Stimulated activated CD4-positive, alpha-beta T cell treated with anti-CD3 and anti-CD28 coated beads, Interleukin-1b, Interleukin-23, amount 100 ng/mL, for 4 hours (primary cell): ENCODE measurements at places on chromosomes 6 and 20.

DNA sequence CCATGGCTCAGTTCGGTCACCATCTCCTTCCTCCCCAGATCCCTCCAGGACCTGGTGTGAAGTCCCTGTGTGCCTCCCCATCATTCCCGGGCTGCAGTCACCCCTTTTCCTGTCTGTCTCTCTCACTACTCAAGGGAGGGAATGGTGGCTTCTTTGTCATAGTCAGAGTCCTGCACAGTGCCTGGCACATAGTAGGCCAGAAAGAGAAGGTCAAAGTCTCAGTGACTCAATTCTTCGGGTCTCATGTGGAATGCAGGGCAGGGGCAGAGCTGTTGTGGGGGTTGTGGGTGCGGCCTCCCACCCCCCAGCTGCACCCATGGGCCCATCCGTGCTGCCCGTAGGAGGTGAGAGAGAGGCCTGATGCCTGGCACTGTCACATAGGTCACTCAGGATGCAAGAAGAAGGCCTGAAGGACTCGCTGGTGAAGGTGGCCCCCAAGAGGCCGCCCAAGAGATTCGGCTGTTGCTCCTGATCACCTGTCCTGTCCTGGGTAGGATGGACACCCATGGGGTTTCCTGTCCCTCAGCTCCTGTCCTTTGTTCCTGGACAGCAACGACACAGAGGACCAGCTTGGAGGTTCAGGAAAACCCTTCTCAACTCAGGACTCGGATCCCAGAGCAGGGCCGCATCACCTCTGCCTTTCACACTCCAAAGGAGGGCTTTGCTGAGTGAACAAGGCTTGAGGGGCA, 34.1 kb downstream of the RAB44 start:
- no peak for DNase-seq

- no peak for DNase-seq
Measured at GRCh38 chr6:38792356-38792755, 77.2 kb downstream of the DNAH8 start.

DNA sequence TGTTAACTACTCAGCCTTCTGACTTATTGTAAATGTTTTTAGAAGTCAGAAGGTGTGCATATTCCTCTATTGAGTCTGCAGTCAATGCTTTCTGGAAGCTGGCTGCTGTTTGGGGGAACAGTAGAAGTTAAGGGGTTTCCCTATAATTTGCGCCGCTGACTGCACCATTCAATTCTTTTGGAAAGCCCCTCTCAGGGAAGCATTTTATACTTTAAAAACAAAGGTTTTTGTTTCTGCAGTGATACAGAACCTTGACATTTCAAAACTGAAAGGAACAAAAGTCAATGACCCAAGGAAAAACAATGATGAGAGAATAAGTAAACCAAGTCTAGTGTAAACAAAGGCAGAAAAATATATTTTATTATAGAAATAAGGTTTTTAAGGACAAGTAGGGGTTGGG, 120.8 kb upstream of the TNFAIP3 start:
- no peak for DNase-seq

DNA sequence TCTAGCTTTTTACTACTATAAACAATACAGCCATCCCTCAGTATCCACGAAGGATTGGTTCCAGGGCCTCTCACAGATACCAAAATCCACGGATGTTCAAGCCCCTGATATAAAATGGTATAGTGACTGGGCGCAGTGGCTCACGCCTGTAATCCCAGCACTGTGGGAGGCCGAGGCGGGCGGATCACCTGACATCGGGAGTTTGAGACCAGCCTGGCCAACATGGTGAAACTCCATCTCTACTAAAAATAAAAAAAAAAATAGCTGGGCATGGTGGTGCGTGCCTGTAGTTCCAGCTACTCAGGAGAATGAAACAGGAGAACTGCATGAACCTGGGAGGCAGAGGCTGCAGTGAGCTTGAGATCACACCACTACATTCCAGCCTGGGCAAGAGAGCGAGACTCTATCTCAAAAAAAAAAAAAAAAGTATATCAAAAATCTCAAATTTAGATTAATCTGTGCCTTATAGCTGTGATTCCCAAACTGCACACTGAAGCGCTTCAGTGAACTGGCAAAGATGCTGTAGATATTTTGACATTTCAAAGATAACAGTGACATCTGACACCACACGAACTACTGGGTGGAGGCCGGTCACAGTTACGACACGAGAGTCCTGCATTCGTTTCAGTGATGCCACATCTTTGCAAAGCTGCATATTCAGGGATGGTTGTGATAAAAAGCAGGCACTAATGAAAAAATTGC, 38.3 kb downstream of the MRS2 start:
- no peak for DNase-seq

- DNase-seq = peak; percentile 44
Measured at GRCh38 chr6:32854376-32855178, 585 bp downstream of the PSMB9 start.

- DNase-seq = no peak
Measured at GRCh38 chr20:55166063-55166462, 690.7 kb downstream of the DOK5 start.

- no peak for DNase-seq
Measured at GRCh38 chr20:25259788-25260254, 11.9 kb downstream of the PYGB start.

GRCh38 chr6:169707772-169708171, 5.8 kb downstream of the C6orf120 start:
- no peak for DNase-seq

GRCh38 chr6:35203680-35204079, 10.1 kb upstream of the SCUBE3 start:
- DNase-seq = no peak

DNA sequence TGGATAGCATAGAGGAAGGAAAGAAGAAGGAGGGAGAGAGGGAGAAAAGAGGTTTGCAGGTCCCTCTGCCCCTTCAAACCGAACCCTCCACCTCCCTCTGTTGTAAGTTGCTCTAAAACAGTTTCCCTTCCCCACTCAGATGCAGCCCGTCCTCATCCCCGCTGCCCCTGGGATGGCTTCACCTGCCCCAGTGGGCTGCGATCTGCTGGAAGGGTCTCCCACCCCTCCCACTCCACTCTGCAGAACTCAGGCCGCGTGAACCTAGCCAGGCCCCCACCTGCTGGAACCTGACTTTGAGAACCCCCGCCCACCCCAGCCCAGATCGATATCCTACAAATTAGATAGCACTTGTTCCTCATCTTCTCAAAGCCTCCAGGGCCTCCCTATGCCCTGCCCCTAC, 190.8 kb downstream of the DLL1 start:
- DNase-seq = no peak

DNA sequence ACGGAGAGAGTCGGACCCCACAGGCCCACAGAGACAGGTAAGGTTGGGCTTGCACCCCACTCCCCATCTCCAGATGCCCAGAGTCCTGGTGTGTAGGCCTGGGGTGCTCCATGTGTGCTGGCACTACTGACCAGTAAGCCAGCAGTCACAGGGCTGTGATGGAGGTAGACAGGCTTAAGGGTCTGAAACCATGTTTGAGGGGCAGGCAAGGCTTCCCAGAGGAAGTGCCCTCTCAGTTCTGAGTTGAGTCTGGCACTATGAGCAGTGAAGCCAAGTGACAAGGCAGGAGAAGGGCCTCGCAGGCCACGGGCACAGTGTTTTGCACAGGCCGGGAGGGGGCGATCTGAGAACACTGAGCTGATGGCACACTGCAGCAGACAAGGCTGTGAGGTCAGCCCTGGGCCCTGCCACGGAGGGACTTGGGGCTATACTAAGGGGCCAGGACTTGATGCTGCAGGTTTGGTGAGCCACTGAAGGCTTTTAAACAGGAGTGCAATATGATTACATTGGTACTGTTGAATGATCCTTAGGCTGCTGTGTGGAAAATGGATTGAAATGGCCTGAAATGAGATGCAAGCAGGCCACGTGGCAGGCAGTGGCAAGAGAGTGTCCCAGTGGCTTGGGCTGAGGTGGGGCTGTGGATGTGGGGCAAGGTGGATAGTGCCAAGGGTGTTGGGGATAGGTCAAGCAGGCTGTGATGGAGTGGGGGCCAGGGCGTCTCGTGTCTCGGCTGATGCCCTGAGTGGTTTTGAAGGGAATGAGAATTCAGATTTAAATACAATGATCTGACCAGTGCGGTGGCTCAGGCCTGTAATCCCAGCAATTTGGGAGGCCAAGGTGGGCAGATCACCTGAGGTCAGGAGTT, 20.3 kb downstream of the TTBK1 start:
- DNase-seq = peak; percentile 62

DNA sequence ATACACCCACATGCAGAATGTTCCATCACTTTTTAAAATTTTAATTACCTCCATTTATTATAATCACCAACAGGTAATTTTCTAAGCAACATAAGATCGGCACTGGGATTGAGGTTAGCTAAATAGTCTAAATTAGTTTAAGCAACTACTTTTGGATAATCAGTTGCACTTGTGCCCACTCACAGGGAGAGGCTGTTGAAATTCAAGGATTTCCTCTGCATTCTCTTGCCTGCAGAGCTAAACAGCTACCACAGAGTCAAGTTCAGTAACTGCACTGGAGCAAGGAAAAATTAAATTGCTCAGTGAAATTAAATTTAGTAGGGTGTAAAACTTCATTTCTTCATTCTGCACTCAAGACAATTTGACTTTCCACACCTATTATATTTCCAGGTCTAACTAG, 120.7 kb upstream of the CCDC28A start:
- no peak for DNase-seq

DNA sequence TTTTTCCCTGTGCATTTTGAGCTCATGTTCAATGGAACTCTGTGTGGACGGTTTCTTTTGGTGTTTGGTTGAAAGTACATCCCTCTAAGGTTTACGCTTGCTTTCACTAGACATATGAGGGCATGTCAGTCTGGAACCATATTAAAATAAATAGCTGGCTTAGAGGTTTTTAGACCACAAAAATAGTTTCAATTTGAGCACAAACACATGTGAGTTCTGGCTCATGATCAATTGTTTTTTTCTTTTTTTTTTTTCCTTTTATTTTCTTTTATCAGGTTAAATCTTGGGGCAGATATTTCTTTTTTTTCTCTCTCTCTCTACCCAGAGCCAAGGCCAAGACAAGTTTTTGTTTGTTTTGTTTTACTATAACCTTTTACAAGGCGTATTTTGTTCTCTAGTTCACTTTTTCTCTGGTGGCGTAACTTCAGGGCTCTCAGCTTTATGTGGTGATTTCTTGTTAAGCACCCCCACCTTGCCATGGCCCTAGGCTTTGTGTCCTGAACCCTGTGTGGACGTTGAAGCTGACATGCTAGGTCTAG, 92.9 kb downstream of the SHLD1 start:
- DNase-seq = no peak

GRCh38 chr6:167720456-167721285, 106.0 kb upstream of the AFDN start:
- DNase-seq = no peak

- DNase-seq = no peak
Measured at GRCh38 chr6:107959392-107959791, 1.4 kb upstream of the SEC63 start.

GRCh38 chr6:47103931-47104330, 61.8 kb upstream of the ADGRF1 start:
- no peak for DNase-seq

- DNase-seq = no peak
Measured at GRCh38 chr6:142356201-142356883, 54.5 kb downstream of the ADGRG6 start.

GRCh38 chr20:37457921-37458320, 63.1 kb upstream of the NNAT start:
- DNase-seq = no peak

GRCh38 chr20:60271597-60271996, 313.4 kb downstream of the CDH26 start:
- DNase-seq = no peak

- DNase-seq = no peak
Measured at GRCh38 chr20:48995589-48995988, 50.5 kb upstream of the CSE1L start.

- no peak for DNase-seq
Measured at GRCh38 chr6:159720708-159721107, 6.6 kb upstream of the WTAP start.

DNA sequence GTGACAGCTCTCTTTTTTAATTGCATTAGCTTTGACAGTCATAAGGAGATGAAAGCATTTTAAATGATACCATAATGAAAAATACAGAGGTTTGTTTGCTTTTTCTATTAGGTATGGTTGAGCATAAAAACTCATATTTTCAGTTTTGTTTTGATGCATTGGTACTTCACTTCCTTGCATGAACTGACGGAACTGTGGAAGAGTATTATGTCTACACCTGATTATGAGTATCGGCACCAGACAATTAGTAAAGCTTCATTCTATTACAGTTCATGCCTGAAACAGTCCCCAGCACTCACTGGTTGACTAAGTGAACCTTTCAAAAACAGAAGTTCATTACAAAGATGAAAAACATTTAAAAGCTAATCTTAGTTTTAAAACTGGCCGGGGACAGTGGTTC, 593.0 kb downstream of the GRIK2 start:
- no peak for DNase-seq

GRCh38 chr6:36716476-36717093, 19.0 kb downstream of the RAB44 start:
- DNase-seq = no peak

DNA sequence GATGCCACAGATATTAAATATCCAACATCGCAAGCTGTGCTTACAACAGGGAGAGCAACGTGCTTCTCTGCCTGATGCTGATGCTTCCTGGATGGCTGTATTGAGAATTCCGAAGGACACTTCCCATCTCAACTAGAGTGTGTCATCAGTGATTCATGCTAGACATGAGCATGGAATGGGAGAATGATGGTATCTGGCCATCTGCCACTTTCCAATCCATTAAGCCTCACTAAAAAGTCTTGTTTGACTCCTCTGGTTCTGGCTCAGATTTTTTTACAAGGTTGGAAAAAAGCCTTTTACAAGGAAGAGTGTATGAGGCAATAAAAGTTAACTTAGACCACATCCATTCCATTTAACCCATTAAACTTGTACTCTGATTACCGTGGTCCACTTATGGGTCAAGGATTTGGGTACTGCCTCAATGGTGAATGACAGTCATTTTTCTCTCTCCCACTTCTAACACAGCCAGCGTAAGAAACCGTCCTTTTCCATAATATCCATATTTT, 265.3 kb downstream of the UST start:
- no peak for DNase-seq

GRCh38 chr20:57664476-57664875, 44.2 kb upstream of the ZBP1 start:
- DNase-seq = no peak

DNA sequence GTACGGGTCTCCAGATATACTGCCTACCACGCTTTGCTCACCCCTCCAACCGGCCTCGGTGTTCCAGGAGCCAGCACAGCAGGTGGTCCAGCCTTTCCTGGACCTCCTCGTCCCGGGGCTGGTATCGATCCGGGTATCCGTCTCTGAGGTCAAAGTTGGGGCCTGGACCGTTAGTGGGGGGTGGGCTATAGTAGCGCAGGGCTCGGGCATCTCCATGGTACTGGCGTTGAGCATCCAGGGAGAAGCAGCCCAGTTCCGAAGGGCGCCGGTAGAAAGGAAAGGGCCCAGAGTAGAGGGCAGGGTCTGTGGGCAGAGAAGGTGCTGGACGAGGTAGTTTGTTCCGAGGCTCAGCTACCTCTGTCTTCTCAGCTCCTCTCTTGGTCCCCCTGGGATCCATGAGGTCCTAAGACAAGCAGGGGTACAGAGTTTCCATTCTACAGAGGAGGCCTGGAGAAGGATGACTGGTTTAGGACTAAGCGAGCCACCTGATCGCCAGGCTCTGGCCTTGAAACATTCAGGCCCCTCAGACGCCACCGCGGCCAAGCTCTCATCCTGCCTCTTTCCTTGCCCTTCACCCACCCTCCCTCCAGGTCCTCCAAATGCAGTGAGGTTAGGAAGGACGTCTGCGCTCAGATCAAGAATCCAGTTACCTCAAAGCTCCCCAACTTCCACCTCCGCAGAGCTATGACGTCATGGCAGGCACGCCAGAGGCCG, 502 bp downstream of the DXO start:
- DNase-seq = no peak
